ENCODE measurements at places on chromosomes 5 and 9.

DNA sequence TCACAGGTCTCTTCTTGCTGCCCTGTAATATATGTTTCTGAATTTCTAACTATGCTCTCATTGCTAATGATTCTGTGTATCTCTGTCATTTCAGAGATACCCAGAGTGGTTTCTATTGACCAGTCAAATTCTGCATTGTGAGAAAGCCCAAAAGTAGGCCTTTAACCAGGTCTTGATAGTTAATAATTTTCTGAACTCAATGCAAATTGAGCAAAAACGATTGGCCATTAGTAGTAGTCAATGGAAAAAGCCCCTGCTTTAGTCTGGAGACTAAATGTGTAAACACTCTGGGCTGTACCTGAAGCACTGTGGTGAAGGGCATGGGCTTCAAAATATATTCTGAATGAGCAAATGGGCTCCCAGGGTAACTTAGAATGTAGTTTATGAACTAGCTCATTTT lies 307.6 kb downstream of the ARL15 start:
- no peak for DNase-seq

DNA sequence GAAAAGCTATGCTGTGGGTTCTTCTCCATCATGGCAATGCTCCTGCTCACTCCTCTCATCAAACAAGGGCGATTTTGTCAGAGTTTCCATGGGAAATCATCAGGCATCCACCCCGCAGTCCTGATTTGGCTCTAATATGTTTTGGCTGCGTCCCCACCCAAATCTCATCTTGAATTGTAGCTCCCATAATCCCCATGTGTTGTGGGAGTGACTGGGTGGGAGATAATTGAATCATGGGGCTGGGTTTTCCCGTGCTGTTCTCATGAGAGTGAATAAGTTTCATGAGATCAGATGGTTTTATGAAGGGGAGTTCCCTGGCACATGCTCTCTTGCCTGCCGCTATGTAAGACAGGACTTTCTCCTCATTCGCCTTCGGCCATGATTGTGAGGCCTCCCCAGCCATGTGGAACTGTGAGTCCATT lies 163.8 kb downstream of the GADD45G start:
- no peak for DNase-seq

- no peak for DNase-seq
Observed at GRCh38 chr5:85109616-85110015, 724.9 kb upstream of the EDIL3 start.

- DNase-seq, result no peak
Observed at GRCh38 chr9:136957901-136958300, 5.8 kb downstream of the LCN12 start.

GRCh38 chr5:130151239-130151638 lies 247.0 kb downstream of the CHSY3 start:
- no peak for DNase-seq

DNA sequence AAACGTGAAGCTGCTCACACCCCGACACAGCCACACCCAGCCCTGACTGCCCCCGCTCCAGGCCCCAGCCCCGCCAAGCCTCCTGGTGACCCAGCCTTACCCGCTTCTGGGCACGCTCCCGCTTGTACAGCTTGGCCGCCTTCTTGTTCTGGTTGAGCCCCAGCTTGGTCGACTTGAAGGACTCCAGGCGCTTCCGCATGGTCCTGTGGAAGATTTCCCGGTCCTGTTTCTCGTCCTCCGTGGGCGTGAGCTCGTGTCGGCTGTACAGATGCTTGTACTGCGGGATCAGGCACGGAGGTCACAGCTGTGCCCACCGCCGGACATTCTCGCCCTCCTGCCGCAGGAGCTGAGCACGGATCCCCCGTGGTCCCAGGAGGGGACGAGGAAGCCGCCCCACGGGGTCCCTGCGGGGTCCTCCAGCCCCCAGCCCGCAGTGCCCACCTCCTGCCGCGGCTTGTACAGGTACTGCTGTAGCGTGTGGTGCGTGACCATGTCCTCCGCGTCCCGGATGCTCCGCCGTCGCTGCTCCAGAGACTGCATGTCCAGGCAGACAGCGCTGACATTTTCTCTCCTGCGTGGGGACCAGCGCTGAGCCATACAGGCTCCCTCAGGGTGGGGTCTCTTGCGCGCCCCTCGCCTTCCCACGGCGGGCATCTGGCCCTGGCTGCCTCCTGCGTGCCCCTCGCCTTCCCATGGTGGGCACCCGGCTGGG lies 33.3 kb downstream of the EXOC3 start:
- no peak for DNase-seq

- no peak for DNase-seq
Observed at GRCh38 chr9:20642045-20642444, 19.7 kb upstream of the MLLT3 start.

All from T-helper 9 cell (primary cell).